ENCODE measurements at places on chromosomes 2 and 18. TPM values are rescaled to one million over a fixed set of nuclear protein-coding genes. Genes with fewer than 3 reads are reported as not detected.

- no peak overlapping the region for H3K4me3 ChIP-seq
- H3K4me1 ChIP-seq, result peaks cover 38% of the 10 kb centered on the region
- no peak for DNase-seq
Measured at GRCh38 chr2:8630676-8631464, 51.0 kb upstream of the ID2 start.

DNA sequence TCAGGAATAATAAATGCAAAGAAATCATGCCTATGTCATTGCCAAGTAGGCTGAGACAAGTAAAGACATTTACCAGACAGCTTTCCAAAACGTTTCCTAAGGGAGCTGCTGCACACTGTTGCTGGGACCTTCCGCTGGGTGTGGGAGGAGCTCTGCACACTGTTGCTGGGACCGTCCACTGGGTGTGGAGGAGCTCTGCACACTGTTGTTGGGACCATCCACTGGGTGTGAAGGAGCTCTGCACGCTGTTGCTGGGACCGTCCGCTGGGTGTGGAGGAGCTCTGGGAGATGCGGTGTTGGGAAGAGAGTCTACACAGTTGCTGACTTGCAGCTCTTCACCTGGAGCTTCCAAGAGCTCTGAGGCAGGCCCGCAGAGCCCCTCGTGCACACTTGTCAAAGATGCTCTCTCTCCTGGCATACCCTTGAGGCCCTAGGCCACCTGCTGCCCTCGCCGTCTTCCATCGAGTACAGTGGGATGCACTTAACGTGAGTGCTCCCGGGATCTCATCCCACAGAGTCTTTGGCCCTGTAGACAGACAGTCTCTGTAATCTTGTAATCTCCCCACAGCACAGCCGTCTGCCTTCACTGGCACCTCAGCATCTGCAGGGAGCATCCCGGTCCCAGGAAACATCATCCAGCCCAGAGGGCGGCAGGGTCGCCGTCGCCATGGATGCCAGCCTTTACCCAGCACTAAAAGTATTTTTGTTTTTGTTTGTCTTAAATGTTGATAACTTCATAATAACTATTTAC is 51.4 kb downstream of the TRAPPC12 start:
- DNase-seq, result no peak
- H3K27ac ChIP-seq, result no peak overlapping the region
- H3K27me3 ChIP-seq, result no peaks in the 10 kb centered on the region
- H3K4me3 ChIP-seq, result no peak overlapping the region

DNA sequence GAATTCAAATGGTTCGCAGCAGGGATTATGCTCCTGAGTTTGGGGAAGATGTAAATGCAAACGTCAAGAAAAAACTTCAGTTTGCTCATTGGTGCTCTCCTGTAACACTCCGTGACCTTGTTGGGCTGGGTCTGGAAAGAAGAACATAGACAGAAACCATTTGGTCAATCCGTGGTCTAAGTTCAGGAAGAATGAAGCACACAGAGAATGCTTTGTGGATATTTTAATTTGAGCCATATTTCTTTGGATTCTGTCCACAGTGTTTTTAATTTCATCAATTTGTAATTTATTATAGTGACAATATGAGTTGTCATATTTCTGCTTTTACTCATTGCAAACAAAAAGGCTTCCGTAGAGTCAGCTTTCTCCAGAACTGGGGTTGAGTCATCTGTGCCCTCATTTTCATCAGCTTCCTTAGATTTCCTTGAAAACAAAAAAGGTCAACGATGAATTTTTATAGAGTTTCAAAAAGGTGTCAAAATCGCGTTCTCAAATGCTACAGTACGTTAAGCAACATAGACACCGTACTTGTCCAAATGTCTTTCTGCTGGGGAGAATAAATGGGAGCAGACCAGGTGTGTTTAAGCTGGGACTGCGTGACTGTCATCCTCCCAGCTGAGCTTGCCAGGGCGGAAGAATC is 606.4 kb downstream of the RNF144A start:
- no peak overlapping the region for H3K27ac ChIP-seq
- no peak for DNase-seq
- no peaks in the 10 kb centered on the region for H3K4me1 ChIP-seq
- no peaks in the 10 kb centered on the region for H3K27me3 ChIP-seq

DNA sequence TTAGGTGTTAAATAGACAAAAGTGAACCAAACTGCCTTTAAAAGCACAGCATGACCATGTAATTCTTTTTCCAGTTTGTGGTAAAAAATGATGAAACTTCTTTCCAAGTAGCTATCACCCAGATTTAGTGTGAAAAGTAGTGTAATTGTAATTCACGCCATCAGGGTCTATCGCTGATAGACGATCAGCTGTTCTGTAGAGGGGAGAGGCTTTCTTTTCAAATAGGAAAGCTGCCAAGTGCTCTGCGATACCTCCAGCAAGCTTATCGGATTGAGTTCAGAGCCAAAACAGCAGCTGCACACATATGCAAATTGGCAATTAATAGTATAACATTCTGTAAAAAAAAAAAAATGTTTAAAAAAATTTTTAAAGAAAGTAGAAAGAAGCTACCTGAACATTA is 61.9 kb upstream of the PSMD14 start:
- no peak overlapping the region for H3K4me3 ChIP-seq
- no peak for DNase-seq
- H3K36me3 ChIP-seq, result no peaks in the 10 kb centered on the region
- H3K27ac ChIP-seq, result no peak overlapping the region

DNA sequence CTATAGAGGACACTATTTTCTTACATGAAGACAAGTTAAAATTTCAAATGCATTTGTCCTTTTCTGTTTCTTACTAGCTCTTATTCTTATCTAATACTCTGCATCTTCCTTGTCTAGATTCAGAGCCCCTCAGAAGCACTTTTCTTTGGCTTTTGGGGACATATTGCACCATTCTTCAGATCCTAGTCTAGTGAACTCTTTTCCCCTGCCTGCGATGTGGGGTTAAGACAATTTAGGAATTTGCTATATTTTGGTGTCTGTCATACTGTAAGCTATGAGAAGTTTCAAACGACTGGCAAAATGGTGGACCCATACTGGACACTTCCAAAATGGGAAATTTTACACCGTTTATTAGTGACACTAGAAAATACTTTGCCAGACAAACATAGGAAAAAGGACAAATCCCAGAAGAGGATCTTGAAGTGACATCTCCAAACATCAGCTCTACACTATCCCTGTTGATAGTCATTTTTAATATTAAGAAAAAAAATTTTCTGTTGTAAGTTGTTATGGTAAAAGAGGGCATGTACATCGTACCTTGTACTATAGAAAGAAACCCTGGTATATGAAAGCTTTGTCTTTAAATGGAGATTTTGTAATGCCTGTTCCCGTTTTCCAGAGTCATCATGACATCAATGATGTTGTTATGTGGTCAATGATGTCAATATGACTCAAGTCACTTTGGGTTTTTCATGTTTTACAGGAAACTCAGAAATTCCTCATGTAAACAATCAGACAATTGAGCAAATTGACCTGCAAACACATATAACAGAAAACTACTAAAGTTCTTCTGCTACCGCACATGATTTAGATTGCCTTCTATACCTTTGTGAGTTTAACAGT is 4.4 kb upstream of the KYNU start:
- DNase-seq, result no peak
- H3K4me3 ChIP-seq, result no peak overlapping the region
- H3K4me1 ChIP-seq, result no peaks in the 10 kb centered on the region

- no peak overlapping the region for H3K4me3 ChIP-seq
- DNase-seq, result peak; percentile 75
- peaks cover 4% of the 10 kb centered on the region for H3K27me3 ChIP-seq
- no peaks in the 10 kb centered on the region for H3K4me1 ChIP-seq
- no peak overlapping the region for H3K27ac ChIP-seq
Measured at GRCh38 chr2:36618381-36618780, 20.4 kb upstream of the FEZ2 start.

DNA sequence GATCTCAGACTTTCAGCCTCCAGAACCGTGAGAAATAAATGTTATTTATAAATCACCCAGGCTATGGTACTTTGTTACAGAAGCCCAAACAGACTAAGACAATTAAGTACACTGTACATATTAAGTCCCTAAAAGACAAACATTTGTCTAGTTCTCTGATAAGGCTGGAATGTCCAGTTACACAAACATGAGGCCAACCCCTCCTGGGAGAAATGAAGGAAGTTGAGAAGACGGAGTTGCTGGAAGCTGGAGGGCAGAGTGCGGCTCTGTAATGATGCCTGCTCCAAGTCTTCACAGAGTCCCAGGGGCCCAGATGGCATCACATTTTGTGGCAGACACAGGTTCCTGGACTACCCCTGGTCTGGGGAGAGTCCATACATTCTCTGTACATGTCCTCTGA is 79.2 kb upstream of the ST8SIA3 start:
- no peaks in the 10 kb centered on the region for H3K4me1 ChIP-seq
- no peak for DNase-seq
- no peak overlapping the region for H3K4me3 ChIP-seq

GRCh38 chr2:69113627-69114026 is 100.6 kb downstream of the ANTXR1 start:
- H3K4me1 ChIP-seq, result no peaks in the 10 kb centered on the region
- no peak for DNase-seq
- no peak overlapping the region for H3K4me3 ChIP-seq
- H3K36me3 ChIP-seq, result no peaks in the 10 kb centered on the region
- no peak overlapping the region for H3K27ac ChIP-seq

- no peak for DNase-seq
- no peak overlapping the region for H3K27ac ChIP-seq
- H3K4me1 ChIP-seq, result no peaks in the 10 kb centered on the region
- H3K36me3 ChIP-seq, result no peaks in the 10 kb centered on the region
Measured at GRCh38 chr18:27696148-27696547, 480.8 kb downstream of the CDH2 start.

- no peaks in the 10 kb centered on the region for H3K36me3 ChIP-seq
- no peak overlapping the region for H3K27ac ChIP-seq
Measured at GRCh38 chr2:172408143-172408766, 19.1 kb upstream of the ITGA6 start.

- H3K36me3 ChIP-seq, result peaks cover 18% of the 10 kb centered on the region
- H3K4me3 ChIP-seq, result peak overlapping the region; percentile 85
- H3K27me3 ChIP-seq, result no peaks in the 10 kb centered on the region
- peak; percentile 59 for DNase-seq
- peaks cover 14% of the 10 kb centered on the region for H3K4me1 ChIP-seq
Measured at GRCh38 chr18:59900222-59901128, 679 bp downstream of the PMAIP1 start.

DNA sequence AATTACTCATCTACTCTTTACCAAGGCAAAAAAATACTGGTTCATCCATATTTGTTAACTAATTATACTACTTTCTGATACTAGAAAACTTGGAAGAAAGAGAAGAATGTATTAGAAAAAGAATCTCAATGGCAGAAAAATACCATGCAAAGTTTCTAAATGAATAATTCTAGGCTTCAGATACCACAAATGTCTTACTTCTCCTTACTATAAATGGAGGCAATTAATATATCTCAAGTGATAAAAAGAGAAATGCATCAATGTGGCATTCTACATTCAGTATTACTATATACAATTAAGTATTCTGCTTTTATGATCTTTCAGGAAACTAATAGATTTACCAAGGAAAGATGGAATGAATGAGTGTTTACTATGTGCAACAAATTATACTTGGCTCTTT is 85.5 kb downstream of the ITSN2 start:
- no peak overlapping the region for H3K4me3 ChIP-seq
- no peak for DNase-seq
- H3K4me1 ChIP-seq, result no peaks in the 10 kb centered on the region

DNA sequence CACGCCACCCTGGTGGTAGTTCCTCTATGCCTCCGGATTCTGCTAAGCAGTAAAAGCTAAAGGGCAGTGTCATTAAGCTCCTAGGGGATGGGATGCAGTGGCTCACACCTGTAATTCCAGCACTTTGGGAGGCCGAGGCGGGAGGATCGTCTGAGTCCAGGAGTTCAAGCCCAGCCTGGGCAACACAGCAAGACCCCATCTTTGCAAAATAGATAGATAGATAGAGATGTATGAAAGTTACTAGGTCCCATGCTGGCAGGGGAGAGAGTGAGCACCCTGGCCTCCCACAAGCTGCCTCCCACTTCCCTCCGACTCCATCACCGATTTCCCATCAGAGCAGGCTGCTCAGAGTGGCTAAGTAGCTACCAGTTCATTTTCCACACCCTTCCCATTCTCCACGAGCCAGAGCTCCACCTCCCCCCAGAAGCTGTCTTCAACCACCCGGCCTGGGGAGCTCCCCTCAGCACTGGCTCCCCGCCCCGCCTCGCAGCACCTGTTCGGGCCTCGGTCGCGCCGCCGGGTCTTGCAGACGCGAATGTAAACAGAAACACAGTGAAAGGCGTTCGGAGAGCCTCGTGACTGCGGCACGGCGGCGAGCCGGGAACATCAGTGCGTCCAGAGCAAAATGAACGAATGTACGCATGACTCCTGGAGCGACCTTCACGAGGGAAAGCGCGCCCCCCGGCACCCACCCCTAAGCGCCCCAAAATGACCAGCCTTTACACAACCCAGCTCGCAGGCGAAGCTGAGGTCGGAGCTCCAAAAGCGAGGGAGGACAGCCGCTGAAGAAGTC is 598 bp upstream of the CEP68 start:
- peak overlapping the region; percentile 64 for H3K27ac ChIP-seq
- H3K4me1 ChIP-seq, result peaks cover 27% of the 10 kb centered on the region
- H3K36me3 ChIP-seq, result no peaks in the 10 kb centered on the region
- H3K4me3 ChIP-seq, result peak overlapping the region; percentile 73
- no peaks in the 10 kb centered on the region for H3K27me3 ChIP-seq

DNA sequence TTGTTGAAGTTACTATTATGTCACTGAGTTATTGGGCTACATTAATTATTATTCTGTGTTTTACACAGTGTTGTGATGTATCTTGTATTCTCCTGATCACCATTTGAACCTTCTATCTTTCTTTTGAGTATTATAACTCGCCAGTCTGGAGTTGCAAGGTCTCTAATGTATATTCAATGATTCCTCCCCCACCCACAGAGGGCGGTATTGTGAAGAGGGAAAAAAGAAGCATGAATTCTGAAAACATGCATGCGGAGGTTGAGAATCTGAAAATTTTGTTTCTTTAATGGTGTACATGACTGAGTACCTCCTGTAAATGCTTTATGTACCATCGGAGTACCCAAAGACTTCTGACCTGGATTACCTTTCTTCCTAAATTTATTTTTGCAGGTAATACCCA is 266.6 kb downstream of the NR4A2 start:
- no peaks in the 10 kb centered on the region for H3K36me3 ChIP-seq
- H3K27ac ChIP-seq, result no peak overlapping the region

- no peak overlapping the region for H3K4me3 ChIP-seq
- peaks cover 9% of the 10 kb centered on the region for H3K27me3 ChIP-seq
- no peaks in the 10 kb centered on the region for H3K36me3 ChIP-seq
- H3K27ac ChIP-seq, result no peak overlapping the region
- DNase-seq, result no peak
Measured at GRCh38 chr2:127061375-127062273, 45.3 kb downstream of the BIN1 start.

ALPI gene
- not detected for total RNA-seq

NHEJ1 gene
- total RNA-seq, result 9.7 TPM

MYO3B gene
- total RNA-seq, result 3.5 TPM

GALNT13 gene
- not detected for total RNA-seq

NT5DC4 gene
- total RNA-seq, result 6.8 TPM

C2orf80 gene
- not detected for total RNA-seq

EFEMP1 gene
- total RNA-seq, result 0.82 TPM

CCDC74B gene
- total RNA-seq, result 1.0 TPM

Data from K562 (cell line).